ENCODE measurements at places on chromosomes 13 and 19.

DNA sequence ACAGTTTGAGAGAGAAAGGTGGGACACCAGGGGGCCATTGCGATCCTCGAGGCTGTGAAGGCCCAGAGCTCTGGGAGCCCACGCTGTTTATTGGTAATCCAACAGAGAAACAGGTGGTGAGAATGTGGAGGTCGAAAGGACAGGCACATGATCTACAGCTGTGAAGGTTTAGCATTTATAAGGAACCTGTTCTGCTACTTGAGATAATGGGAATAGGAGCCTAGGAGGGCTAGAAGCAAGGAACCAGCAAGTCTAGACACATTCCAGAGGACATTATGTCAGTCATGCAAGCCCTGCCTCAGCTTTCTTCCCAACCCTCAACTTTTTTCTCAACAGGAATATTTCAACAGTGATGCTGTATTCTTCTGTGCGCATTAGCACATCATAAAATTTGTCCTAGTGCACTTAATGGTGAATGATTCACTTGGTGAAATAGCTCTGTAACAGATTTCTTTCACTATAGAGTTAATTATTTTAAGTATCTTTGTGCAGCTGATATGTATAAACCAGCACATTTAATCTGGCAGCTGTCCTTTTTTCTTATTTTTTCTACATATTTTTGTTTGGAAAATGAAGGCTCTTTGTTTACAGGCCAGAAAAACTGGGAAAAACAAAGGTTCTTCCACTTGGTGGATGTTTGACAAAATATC, 25.4 kb downstream of the ZNF90 start:
- no peak for DNase-seq

DNA sequence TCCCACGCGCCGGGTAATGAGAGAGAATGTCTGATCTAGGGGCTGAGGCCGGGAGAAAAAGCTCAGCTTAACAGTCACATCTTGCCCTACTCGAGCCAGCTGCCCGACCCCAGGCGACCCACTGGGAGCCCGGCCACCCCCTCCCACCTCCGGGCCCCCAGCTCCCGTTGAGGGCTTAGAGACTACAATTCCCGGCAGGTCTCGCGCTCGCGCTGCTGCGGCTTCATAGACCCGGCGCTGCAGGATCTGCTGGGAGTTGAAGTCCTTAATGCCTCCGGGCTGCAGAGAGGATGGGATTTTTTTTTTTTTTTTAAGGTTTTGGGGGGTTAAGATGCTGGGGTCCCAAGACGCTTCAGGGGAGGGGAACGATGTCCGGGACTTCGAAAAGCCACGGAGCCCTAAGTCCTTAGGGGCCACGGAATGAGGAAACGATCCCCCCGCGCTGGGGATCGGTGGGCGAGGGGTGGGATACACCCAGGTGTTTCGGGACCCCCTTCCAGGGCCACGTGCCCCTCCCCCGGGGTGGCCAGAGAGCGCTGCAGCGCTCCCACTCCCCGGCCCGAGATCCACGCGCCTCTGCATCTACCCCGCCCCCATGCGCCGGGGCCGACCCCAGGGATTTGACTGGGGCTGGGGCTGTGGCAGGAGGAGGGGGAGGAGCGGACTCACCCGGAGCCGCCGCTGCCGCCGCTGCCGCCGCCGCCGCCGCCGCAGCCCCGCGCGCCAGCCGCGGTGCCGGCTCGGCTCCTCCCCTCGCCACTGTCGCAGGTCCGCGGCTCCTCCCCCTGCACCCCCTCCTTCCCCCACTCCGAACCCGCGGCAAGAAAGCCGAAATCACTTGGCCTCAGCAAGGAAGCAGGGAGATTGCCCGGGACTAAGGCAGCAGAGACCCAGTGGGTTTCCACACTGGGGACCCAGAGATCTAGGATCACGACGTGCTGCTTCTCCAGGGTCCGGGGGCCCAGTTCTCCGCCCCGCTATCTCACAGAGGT, at the start of gene SYT3:
TSS of gene SYT3 (minus strand) at position 761 of the 992 bp plus-strand sequence. CDS start 2,470 bp downstream, outside the sequence.
- peak; percentile 13 for DNase-seq

- no peak for DNase-seq
These were observed 4.3 kb upstream of the LGALS4 start for GRCh38 chr19:38817081-38817480.

DNA sequence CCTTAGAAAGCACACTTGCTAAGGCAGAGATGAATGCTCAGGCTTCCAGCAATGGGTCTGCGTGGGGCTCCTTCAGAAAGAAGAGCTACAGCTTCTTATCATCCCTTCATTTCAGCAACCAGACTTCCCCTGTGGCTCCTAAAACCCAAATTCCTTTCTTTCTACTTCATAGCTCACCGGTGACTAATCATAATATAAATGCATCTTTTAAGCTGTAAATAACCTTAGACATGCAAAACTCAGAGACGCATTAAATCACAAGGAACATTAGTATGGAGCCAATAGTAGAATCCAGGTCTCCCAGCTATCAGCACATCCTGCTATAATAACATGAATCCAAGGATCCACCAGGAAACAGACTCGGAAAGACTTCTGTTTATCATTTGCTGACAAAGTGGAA, 375.6 kb downstream of the COG6 start:
- DNase-seq, result no peak

- DNase-seq, result no peak
These were observed 1310.4 kb upstream of the SLC10A2 start for GRCh38 chr13:104376588-104376987.

DNA sequence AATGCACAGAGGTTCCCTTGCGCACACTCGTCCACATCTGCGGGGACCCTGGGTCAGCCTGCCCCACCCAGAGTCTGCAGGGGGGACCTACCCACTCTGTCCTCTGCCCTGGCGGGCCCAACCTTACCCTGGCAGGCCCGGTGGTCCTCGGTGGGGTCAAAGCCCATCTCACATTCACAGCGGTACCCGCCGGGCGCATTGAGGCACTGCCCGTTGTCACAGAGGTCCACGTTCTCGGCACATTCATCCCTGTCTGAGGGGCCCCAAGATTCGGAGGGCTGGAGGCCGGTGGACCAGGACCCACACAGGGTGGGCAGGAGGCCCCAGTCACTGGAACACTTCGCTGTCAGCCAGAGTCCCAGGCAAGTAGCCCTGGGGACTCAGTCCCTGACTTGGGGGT, 38.5 kb downstream of the FBN3 start:
- DNase-seq, result no peak

- DNase-seq, result no peak
These were observed 58.3 kb downstream of the RAP2A start for GRCh38 chr13:97492257-97492656.

DNA sequence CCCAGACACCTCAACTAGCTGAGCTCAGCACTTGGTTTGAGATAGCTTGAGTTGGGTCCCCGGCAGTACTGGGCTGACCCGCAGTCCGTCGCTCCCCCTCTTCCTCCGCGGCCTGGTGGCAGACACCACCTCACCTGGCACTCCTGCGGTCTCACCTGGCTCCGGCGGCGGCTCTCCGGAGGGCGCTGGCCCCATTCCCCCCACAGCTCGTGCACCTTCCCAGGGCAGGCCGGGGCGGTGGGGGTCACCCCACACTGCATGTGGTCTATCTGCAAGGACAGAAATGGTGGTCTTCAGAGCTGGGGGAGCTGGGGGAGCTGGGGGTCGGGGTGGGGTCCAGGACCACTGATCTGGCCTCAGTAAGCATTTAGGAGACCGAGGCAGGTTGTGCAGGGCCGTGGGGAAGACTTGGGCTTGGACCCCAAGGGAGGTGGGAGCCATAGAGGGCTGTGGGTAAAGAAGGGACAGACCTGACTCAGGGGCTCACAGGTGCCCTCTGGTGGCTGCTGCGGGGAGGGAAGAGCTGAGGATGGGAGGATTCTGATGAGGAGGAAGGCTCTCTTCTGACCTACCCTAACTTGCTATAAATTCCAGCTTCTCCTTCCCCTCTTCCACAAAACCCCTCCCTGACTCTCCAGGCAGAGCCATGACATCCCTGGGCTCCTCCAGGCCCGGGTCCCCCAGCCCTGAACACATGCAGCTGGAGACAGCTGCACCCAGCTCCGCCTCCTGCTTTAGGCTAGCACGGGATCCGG, 6.7 kb upstream of the PLIN4 start:
- peak; percentile 61 for DNase-seq

- DNase-seq, result no peak
These were observed 36.3 kb upstream of the MLNR start for GRCh38 chr13:49183672-49184325.

DNA sequence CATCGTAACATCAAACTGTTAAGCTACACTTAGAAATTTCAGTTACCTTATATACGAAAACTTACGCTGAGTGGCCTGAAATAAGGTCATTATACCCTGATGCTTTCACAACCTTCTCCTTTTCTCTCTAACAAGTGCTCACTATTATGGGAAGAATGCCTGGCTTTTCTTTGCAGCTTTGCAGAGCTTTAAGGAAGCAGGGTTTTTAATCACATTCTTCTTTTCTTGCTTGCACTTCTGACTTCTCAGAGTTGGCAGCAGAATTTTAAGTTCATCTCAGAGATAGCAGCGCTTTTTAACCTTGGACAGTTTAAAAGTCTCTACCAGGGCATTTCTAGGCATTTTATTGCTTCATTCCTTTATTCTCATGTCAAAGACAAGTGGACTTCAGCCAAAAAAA, 285.1 kb downstream of the SPRY2 start:
- DNase-seq, result no peak

- DNase-seq, result peak; percentile 24
These were observed 24.5 kb downstream of the CFAP97D2 start for GRCh38 chr13:114203536-114203935.

GRCh38 chr13:30856005-30856790, 49.9 kb upstream of the MEDAG start:
- no peak for DNase-seq

DNA sequence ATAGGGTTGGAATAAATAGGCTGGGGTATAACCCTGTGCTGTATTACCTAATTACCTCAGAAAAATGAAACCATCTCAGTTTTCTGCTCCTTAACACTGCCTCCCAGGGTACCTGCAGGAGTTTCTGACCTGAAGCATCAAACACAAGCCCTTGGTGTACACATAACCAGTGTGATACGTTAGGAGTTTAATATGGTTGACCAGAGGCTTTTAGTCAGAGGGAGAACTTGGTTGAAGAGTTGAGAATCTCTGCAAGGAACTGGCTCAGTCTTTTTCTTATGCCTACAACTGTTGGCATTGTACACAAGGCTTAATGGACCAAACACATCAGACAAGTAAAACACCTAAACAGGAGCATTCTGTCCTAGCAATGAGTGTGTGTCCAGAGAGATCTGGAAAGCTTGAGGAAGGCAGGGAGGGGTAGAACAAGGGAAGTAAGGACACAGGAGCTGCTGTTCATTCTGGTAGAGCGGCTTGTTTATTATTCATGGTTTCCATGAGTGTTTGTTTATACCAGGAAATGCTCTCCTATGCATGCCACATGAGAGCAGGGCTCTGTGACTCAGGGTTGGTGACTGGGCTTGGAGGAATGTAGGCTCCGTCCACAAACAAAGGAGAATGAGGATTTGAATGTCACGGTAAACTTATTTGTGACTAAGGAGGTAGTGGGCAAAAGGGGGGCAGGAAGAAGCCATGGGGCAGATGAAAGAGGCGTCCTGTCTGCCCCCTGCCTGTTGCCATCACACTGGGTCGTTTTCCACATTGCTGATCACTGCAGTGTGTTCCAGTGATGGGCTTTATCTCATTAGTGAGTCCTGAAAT, 11.9 kb upstream of the SPATA13 start:
- DNase-seq, result no peak

GRCh38 chr19:45827459-45828093, 12.5 kb upstream of the RSPH6A start:
- no peak for DNase-seq

DNA sequence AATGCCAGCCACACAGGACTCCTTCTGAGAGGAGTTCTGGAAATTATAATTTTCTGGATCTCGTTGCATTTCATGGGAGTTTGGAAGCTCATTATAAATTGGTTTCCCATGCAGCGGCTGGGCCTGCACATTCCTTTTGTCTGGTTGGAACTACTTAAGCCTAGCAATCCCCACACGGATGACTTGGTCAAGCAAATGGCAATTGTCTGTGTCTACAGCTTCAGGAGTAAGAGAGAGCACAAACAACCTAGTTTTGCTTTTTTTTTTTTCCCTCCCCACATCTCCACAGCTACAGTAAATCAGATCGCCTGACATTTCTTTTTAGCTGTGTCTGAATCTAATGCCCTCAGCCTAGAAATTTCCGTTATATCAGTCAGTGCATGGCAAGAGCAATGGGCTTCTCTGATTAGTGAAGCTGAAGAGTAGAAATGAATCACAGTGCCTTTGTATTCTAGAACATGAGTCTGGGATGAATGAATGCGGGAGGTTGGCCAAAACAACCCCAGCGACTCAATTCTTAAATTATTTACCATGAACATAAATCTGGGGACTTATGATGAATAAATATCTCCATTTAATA, 15.1 kb downstream of the PCDH8 start:
- DNase-seq, result no peak

DNA sequence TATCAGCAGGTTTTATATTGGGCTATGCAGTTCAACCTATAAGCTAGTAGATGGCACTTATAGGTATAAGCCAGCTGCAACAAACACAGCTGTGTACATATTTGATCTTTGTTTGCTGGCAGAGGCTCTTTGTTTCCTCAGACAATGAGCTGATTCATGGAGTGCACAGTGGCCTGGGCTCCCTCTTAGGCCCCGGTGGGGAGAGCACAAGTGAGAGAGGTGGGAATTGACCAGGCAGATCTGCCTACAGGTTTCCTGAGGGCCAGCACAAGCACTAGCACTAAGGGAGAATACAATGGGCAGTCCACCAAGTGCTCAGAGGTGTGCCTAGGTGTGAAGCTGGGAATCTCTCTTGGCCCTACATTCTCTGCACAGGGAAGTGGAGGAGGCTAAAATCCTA, 1390.7 kb downstream of the SLITRK5 start:
- no peak for DNase-seq

DNA sequence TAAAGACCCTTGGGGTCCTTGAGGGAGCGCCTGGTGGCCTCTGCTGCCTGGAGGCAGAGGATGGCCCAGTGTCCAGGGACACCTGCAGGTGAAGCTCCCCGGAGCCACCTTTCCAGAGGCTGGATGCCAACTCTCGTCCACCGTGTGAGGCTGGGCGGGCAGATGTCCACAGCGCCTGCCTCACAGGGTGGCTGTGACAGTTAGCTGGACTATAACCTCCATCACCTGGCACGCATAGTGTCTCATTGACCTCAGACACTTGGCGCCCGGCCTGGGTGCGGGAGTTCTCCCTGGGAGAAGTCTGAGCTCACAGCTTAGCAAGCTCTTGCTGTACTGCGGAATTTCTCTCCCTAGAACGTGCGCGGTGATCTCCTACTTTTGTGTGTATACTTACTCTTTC, 9.8 kb downstream of the BICRA start:
- no peak for DNase-seq

DNA sequence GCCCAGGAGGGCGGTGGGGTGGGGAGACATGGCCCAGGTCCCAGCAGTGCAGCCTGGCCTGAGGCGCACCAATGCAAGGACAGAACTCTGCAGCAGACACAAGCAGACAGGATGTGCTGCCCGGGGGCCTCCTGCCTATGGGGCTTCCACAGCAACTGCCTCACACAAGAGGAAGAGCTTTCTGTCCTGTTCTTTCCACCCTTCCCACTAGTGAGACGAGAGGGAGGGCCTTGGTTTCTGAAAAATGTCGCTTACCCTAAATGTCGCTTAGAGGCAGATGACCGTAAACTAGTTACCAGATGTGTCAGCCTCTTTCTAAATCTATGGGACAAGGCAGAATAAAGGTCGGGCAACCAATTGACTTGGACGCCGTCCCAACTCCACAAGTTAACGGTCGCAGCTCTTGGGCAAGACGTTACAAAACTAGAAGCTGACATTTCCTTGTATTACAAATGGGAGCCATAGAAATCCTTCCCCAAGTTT, at the start of gene LAIR1:
TSS of gene LAIR1 (minus strand) at position 157 of the 483 bp plus-strand sequence. CDS start at position 30, 127 bp downstream.
- DNase-seq, result peak; percentile 60

GRCh38 chr19:32339988-32340874, 5.2 kb upstream of the ZNF507 start:
- DNase-seq, result peak; percentile 44

Data from activated gamma-delta T cell treated with Interleukin-2 at 50 U/mL for 16 hours (primary cell).